GM13977 (cell line): ENCODE measurements at places on chromosomes 12 and 14.
A peak's percentile ranks its signal among the peaks of the same experiment; 100 is the strongest.

GRCh38 chr14:64074961-64075612 is 219.1 kb downstream of the ESR2 start:
- DNase-seq, result no peak

GRCh38 chr14:90017371-90017770 is 44.4 kb upstream of the KCNK13 start:
- no peak for DNase-seq

DNA sequence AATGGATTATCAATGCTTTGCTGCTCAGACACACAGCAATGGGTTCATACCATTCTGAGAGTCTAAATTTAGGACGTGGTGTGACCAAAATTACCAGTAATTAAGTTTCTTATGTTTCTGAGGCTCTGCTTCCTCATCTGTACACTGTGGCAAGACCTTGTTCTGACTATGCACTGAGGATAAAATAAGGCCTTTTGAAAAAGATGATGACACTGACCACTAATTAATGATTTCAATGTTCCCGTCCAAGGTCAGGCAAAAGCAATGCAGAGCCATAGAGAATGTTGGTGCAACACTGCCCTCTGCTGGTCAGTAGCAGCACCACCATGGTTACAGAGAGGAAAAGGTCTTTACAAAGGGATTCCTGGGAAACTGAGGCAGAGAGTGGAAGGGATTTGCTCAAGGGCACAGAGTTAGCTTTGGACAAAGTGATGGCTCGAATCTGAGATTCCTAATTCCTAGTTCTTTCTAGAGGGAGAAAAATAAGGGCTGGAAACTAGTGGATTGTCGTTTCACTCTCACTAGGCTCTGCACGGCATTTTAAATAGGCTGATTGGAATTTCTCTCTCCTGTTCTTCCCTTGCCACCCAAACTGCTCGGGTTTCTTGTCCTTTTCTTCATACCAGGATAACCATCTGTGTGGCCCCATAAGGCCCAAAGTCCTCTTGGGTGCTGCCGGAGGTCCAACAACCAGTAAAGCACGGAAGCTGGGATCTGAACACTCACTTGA is 22.3 kb upstream of the P2RX7 start:
- DNase-seq, result peak; percentile 76

DNA sequence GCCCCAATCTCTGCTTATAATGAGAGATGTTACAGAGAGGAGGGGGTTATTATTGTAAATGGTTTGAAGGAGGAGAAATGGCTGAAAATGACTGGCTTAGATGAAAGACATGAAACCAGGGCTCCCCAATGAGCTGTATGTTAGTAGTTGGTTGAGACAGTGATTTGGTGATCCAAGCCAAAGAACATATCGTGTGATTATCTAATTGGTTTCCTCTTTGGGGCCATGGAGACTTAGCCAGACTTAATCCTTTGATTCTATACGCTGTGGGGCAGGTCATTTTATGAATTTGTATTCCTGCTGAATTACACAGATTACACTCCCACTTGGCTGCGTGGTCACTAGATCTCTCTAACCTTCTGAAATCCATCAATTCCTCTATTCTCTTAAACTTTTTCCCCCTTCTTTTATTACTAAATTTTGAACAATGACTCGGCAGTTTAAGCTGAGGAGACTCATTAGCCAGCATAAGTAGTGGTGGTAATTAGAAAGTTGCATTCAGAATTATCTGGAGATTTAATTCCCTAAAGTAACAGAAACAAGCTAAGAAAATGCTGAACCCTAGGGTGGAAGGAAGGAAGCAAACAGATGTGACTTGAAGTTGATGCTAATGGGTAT is 5.3 kb downstream of the TTC8 start:
- DNase-seq, result no peak

DNA sequence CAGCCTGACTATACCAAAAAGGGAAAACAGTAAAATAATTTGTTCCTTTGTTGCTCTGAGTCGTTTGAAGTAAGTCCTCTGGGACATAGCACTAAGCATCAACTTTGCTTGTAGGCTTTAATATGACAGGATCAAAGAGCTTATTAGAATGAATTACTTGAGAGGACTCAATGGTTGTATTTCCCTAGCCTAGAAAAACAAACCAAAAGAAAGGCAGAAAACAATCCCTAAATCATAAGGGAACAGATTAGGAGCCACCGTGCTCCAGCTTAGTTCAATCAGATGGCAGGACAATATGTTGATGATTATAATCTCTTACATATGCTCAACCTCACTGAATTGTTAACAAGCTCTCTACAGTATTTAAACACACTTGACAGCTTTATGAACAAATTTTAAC is 988.4 kb downstream of the FLRT2 start:
- DNase-seq, result no peak

- peak; percentile 18 for DNase-seq
Observed at GRCh38 chr14:39091716-39092115, 11.3 kb downstream of the SEC23A start.

DNA sequence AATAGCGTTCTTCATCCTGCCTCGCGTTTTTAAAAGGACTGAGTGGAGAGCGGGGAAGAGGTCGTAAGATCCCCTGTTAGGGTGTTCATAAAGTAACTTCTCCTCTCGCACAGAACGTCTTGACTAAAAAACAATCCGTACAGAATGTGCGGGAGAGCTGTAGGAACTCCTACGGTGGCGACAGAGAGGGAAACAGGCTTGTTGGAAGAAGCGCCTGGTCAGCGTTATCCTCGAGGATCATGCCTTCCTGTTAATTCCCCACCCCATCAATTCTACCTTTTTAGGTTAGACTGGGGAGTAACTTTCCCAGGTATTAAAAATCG is 399 bp upstream of the WASHC4 start:
- DNase-seq, result peak; percentile 28

DNA sequence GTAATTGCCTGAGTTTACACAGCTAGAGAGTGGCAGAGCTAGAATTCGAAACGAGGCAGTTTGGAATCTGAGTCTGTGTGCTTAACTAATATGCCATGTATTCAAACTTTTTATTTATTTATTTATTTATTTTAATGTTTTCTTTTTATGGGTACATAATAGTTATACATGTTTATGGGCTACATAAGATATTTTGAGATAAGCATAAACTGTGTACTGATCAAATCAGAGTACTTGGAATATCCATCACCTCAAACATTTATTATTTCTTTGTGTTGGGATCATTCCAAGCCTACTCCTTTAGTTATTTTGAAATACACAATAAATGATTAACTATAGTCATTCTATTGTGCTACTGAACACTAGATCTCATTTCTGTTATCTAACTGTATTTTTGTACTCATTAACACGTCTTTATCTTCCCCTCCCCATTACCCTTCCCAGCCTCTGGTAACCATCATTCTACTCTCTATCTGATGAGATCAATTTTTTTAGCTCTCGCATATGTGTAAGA is 7.4 kb upstream of the KRT81 start:
- DNase-seq, result no peak

- DNase-seq, result peak; percentile 39
Observed at GRCh38 chr12:82723093-82723492, 36.4 kb downstream of the TMTC2 start.

DNA sequence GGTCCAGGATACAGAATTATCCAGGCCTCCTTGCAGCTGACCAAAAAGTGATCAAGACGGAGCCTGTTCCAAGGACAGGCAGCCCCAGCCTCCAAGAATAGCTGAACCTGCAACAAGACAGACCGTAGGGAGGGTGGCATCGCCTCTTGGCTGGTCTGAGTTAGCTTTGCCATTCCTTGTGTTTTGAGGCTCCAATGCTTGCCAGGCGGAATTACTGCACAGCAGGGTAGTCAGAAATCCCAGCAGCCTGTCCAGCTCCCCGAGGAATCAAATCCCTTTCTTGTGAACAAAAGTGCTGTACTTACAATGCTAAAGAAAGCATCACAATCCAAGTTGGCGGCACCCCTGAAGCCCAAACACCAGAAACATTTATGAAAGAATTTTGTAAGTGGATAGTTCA is 246.9 kb downstream of the TMEM132C start:
- no peak for DNase-seq

- DNase-seq, result no peak
Observed at GRCh38 chr12:59068436-59068835, 148.1 kb upstream of the LRIG3 start.

GRCh38 chr14:61256826-61257468 is 24.2 kb downstream of the TMEM30B start:
- no peak for DNase-seq

DNA sequence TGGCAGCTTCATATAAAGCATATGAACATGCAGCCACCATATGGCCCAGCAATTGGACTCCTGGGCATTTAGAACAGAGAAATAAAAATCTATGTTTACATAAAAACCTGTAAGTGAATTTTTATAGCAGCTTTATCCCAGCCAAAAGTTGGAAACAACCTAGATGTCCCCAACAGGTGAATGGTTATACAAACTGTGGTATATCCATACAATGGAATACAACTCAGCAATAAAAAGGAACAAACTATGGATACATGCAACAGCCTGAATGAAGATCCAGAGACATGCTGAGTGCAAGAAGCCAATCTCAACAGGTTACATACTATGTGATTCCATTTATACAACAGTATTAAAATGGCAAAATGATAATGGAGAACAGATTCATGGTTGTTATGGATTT is 3.7 kb downstream of the TMTC1 start:
- no peak for DNase-seq

DNA sequence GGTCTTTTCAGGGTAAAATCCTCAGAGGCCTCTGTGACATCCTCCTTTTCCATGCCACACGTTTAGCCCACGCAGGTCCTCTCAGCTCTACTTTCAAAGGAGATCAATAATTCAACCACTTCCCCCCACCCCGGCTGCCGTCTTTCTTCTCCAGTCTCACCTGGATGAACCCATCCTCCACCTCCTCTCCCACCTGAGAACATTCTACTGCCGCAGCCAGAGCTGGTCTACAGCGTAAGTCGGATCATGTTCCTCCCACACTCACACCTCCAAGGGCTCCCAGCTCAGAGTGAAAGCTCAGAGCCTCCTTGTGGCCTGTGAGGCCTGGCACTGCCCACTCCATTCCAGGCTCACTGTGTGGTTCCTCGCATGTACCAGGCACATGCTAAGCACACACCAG is 246.6 kb downstream of the CHST11 start:
- no peak for DNase-seq

- no peak for DNase-seq
Observed at GRCh38 chr12:85765453-85765869, 70.7 kb downstream of the RASSF9 start.

- no peak for DNase-seq
Observed at GRCh38 chr12:10073261-10073660, 25.5 kb downstream of the CLEC1A start.

- DNase-seq, result no peak
Observed at GRCh38 chr12:15001733-15002382, 29.0 kb downstream of the PDE6H start.

GRCh38 chr14:102975662-102976061 is 53.2 kb downstream of the AMN start:
- DNase-seq, result no peak

DNA sequence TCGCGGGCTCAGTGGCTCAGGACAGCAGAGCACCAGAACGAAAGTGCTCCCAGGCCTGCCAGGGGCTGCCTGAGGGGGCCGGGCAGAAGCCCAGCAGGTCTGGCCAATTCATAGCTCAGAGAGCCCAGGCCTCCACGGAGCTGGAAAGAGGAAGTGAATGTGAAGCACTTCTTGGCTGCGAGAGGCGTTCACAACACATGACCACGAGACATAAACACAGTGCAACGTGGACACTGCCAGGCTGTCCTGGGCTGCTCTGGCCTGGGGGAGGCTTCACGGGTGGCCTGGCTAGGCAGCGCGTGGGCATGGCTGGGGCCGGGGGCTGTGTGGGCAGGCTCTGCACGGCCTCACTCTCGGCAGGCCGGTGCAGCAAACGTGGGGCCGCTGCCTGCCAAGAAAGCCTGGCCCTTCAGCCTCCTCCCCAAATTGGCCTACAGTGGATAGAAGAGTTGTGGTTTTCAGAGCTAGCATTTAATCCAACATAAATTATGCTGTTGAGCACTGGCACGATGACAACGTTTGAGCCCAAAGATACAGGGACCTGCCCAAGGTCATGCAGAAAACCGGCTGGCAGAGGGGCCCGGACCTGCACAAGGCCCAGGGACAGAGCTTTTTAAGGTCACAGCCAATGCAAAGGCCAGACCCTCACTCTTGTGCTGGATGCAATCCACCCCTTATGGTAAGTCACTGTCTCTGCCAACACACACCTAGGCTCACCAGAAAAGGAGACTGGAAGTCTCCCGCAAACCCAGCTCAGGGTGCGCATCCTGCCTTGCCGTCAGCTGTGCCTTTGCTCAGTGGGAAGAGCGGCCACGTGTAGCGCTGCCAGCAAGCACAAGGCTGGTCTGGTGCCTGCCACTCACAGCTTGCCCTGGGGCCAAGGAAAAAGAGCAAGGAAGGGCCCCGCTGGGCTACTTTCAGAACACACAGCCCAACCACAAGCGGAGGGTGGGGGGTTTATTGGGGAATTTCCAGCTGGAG is 8.6 kb downstream of the SLC25A29 start:
- peak; percentile 91 for DNase-seq

- peak; percentile 91 for DNase-seq
Observed at GRCh38 chr14:92039719-92040430, at the start of gene TRIP11. Gene TRIP11, minus strand, starts transcription at chr14:92040059. Its CDS starts 374 bp downstream, at chr14:92039685.

DNA sequence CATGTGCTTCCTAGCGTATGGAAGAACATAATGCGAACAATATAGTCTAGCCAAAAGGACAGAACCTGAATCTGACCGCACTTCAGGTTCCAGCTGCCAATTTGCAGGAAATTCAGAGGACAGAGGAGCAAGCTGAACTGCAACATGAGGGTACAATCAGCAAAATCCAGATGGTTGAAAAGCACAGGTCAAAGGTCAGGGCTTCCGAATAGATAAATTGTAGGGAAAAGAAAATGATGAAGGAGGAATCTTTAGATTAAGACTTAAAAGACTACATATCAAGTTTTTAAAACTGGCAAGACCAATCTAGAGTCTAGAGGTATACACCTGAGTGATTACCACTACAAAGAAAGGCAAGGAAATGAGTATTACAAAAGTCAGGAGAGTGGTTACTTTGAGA is 42.1 kb upstream of the SELPLG start:
- no peak for DNase-seq

DNA sequence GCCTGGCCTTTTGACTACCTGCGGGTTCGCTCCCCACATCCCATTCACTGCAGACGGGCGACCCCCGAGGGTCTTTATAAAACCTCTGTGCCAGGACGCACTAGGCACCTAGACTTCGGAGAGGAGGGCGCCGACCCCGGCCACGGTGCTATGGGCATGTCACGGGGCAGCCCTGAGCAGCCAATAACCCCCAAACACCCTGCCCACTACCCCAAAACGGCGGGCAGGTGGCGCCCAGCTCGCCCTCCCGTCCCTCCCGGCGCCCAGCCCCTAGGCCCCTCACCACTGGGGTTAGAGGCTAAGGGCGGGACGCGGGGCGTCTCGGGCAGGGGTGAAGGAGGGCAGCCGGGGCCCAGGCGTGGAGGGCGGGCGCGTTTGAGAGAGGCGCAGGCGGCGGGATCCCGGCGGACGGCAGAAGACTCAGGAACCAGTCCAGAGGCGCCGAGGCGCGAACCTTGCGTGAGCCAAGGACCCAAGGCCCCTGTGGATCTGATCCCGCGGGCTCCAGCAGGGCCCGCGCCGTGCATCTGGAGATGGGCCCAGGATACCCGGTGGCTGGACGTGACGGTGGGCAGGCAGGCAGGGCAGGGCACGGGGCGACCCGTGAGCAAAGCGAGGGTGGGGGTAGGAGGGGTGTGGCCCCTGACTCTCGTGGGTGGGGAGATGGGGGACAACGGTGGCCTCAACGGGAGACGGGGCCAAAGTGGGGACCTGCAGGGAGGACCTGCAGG is 11.1 kb downstream of the KRT85 start:
- DNase-seq, result no peak
